Vagina (tissue), 2 donors: ENCODE measurements at places on chromosomes 13 and 19.

DNA sequence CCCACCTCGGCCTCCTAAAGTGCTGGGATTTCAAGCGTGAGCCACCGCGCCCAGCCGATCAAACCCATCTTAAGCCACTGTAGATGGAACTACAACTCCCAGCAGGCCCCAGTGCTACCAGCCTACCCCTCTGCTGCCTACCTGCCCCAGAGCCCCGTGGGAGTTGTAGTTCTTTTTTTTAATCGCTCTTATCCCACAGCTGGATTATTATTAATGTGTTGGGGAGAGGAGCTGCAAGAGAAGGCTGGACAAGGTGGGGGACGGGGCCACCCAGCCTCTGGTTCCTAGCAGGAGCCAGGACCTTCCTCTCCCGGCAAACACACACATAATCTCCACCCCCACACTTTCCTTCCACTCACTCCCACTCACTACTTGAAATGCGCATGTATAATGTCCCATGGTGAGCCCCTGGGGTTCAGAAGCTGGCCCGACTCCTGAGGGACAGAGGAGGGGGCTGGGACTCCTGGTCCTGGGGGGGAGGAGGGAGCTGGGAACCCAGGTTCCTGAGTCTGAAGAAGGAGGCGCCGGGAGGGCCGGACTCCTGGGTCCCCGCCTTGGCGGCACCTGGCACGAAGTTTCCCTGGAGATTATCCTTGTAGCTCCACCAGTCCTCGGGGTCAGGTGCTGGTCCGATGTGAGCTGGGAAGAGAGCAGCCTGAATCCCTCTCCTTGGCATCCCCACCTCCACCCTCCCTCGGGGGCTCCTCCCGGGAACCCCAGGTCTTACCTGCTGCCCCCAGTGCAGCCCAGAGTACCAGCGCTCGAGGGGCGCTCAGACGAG lies 958 bp downstream of the CA11 start:
- no peak for DNase-seq

DNA sequence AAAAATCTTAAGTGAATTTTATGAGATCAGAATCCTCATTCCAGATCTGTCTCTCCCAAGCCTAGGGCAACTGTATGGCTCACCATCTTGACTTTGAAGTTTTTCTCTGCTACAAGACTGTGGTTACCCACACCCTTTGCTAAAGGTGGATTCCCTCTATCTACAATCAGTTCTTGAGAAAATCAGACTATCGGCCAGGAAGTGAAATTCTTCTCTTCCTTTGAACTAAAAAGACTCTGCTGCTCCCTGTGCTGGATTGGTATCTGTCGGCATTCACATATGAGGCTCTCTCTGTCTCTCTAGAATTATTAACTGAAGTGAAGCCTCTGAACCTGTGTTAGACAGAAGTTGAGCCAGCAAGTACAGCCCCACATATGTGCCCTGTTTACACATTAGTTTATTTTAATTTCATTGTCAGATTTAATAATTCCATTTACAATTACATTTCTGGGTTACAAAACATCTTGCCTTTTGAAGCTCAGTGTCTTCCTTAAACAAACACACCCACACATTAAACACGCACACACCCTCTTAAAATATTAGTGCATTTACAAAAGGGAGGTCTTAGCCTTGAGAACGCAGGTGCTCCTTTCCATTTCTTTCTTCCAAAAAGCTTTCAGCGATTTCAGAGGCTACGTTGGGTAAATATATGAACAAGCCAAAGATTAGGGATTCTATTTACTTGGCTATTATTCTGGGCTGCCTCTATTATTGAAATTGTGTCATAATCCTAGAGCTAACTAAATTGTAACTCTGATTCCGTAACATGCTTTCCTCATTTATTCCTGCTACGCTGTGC lies 145.7 kb downstream of the MIPEP start:
- no peak for DNase-seq

- DNase-seq, result no peak
These were observed 1.6 kb downstream of the TTYH1 start for GRCh38 chr19:54416695-54417491.

GRCh38 chr19:3295581-3295980 lies 70.8 kb upstream of the NFIC start:
- no peak for DNase-seq

- no peak for DNase-seq
These were observed 525.3 kb downstream of the DIAPH3 start for GRCh38 chr13:59638404-59638803.

DNA sequence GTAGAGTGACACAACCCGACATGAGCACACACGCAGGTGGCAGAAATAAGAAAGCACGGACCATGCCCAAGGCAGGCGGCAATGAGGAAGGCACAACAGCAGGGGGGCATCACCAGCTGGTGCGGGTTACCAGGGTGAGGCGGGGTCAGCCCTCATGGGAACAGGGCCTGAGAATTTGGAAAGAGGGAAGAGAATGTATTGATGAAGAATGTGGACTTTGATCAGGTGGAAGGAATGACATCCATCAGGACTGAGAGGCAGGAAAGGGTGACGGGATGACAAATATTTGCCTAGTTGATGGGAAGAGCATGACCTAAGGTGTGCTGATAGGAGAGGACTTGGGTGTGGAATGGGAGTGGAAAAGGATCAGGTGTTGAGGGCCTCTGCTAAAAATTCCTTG lies 177.5 kb downstream of the ABCC4 start:
- no peak for DNase-seq

GRCh38 chr19:17499648-17500446 lies 11.6 kb upstream of the PGLS start:
- DNase-seq, result no peak

GRCh38 chr19:14467816-14468215 lies 7.3 kb downstream of the PTGER1 start:
- DNase-seq, result no peak

GRCh38 chr13:36329361-36329760 lies 16.8 kb downstream of the SPART start:
- no peak for DNase-seq

DNA sequence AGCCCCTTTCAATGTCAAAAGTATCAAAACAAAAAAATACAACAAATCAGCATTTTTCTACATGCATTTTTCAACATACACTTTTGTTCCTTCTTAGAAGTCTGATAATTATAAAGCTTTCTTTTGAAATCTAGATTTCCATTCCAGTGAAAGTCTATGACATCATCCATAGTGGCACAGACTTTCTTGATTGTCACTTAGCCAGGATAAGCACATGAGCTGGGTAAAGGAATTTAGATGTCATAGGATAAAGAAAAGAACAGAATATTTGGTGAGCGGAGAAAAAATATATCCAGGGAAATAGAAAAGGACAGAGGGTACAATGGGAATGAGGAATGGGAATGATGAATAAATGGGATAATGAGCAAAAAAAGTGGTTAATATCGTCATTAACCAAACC lies 15.1 kb upstream of the TRPC4 start:
- DNase-seq, result no peak

DNA sequence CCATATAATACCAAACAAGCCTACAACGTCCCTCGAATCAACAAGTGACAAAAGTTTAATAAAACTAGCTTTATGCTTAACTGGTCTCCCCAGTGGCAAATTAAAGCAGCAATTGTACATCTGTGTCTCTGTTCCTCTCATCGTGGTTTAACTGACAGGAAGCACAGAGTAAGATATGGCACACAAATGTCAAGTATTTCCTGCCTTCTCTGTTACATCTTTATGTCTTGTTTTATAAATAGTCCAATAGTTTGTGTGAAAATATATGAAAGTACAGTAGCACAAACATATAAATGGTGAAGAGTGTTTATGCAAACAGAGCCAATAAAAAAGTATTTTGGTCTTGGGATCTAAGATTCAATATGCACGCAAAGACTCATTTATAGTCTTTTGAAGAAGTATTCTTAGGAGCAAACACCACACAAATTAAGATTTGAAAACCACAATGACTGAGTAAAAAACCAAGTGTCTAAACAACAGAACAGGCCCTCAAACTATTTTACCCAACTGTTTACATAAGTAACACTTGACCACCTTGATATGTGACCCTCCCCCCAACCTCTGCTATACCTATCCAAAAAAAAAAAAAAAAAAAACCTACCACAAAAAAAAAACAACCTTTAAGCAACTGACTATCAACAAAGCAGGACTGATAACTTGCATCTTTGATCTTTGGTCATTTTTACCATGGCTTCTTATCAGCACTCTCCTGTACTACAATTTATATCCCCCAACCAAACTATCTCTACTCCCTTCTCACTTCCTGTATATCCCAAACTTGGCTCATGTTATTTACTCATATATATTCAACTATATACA lies 14.0 kb downstream of the ELF1 start:
- no peak for DNase-seq

DNA sequence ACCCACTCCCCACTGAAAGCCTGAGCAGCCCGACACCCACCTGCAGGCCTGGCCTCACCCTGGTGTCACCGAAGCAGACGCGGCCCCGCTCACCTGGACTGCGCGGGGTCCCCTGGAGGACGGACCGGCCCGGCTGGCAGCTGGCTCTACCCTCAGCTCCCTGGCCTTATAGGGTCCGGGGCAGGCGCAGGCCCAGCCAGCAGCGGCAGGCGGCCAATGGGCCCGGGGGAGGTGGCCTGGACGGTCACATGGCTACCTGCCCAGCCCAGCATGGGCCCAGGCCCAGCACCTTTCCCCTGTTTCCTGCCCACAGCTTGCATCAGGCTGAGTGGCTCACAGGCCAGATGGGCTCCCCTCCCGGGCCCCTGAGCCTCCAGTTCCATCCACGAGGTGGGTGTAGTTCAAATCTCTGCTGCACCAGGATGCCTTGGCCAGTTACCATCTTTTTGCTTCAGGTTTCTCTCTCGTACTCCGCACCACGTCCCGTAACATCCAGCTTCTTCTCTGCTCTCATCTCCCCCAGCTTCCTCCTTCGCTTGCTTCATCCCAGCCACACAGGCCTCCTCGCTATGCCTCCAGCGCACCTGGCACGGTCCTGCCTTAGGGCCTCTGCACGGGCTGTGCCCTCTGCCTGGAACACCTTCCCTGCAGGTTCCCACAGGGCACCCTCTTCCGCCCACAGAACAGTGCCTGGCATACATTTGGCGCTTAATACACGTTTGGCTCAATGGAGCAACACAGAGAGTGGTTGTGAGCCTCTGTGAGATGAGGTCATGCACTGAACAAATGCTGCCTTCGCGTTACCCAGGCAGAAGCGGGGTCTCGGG lies at the start of gene PLIN4:
Gene PLIN4, minus strand, starts transcription at position 142 of the 827 bp plus-strand sequence. CDS start 214 bp downstream, outside the sequence.
- DNase-seq, result no peak

DNA sequence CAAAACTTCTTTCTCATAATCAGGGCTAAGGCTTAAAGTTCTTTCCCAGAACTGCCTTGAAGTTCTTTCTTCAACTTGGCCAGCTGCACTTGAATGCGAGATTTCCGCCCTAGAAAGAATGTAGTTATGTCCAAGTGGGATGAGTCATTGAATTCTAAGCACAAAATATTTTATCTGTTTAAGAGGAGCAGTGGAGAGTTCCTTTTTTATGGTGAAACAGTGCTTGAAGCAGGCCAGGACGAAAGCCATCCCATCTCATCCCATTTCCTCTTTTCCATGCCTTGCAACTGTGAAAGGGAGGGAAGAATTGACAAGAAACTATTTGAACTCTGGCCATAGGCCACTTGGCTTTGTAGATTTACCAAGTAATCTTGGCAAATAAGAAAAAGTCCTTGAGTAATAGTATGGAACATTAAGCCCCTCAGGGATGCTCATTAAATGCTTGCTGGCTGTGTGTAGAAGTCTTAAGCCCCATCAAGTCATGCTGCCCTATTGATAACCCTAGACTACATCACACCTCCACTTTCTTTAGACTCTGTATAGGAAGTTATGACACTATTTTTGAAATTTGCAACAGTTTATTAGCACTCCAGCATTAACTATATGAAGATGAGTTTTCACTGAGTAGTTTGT lies 174.5 kb downstream of the KCTD12 start:
- DNase-seq, result no peak

DNA sequence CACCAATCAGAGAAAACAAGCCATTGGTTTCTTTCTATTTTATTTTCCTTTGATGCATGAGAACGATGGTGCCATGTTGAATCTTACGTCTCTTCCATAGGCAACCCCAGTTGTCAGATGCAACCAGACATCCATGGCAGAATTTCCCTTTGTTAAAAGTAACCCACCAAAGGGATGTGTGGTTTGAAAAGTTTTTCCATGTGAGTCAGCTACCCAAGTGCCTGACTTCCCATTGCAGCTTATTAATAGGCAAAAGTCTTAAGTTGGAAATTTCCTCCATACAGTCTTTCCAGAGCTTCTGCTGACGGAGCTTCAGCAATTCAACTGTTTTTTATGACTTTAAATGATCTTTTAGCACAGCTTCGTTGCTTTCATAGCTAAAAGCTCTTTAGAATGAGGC lies 73.8 kb upstream of the FAM216B start:
- DNase-seq, result no peak

GRCh38 chr13:98685146-98685545 lies 67.3 kb downstream of the SLC15A1 start:
- DNase-seq, result no peak

DNA sequence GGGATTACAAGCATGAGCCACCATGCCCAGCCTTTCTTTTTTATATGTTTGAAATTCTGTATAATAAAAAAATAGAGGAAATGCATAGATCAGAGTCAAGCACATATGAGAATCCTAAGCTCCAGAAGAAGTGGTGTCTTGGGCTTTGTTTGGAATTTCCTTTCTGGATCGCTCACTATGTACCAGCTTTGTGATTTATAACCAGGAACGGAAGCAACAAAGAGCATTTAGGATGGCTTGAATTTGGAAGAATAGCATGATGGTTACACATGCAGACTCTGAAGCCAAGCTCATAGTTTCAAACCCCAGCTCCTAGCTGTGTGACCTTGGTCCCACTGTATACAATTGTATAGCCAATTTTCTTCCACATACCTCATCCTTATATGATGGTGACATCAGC lies 28.0 kb upstream of the SLC15A1 start:
- no peak for DNase-seq

DNA sequence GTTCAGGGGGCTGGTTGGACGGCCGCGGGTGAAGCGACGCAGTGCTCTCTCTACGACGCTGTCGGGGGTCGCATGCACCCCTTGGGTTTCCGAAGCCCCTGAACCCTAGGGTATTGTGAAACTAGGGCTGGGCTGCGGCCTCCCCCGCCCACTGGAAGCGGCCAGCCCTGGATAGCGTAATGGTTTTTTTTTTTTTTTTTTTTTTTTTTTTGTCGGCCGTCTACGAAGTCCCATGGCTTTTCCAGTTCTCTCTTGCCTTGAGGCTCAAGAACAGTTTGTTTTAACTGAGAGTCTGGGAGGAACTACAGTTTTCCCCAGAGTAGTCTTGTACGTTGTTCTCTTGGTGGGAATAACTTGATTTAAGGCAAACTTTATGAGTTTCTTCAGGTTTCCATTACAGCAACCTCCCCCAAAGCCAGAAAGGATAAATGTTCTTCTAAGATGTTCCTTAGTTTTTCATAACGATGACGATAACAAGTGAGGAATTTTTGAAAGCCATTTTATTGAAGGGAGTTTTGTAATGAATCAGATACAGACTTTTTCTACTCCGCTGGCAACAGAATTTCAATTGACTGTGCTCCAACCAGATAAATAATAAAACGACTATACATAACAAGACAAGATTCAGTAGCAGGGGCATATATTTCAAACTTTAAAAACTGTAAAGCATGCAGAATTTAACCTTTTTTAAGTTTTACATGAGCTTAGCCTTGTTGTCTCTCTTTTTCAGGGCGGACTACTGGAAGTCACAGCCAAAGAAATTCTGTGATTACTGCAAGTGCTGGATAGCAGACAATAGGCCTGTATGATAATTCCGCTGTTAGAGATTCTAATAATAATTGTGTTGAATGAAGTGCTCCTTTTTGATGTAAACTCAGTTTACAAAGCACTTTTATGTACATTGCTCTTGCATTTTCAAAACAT lies 867 bp downstream of the WBP4 start:
- DNase-seq, result no peak

- DNase-seq, result no peak
These were observed 223.7 kb downstream of the TBC1D4 start for GRCh38 chr13:75258159-75258782.

- DNase-seq, result no peak
These were observed 11.1 kb upstream of the OLFM4 start for GRCh38 chr13:53017433-53017970.
